ENCODE measurements at places on chromosomes 1 and 21. TPM values are rescaled to one million over a fixed set of nuclear protein-coding genes. Genes with fewer than 3 reads are reported as not detected.

Gene KRTAP10-2
- total RNA-seq = not detected

Gene MCOLN2
- 1.4 TPM for total RNA-seq

Gene BARHL2
- total RNA-seq = not detected

Gene CRYZL1
- 16.5 TPM for total RNA-seq

Gene PRAMEF13
- total RNA-seq = not detected

Gene FMOD
- 0.66 TPM for total RNA-seq

Gene NR5A2
- 0.03 TPM for total RNA-seq

Gene FMN2
- total RNA-seq = 32.6 TPM

Gene EVI5
- total RNA-seq = 21.5 TPM

Gene AMY2A
- total RNA-seq = not detected

Gene OLFML2B
- 0.13 TPM for total RNA-seq

Gene INSRR
- not detected for total RNA-seq

Gene RCOR3
- 13.3 TPM for total RNA-seq

Gene AXDND1
- total RNA-seq = 0.53 TPM

Gene GCSAML
- total RNA-seq = not detected
